ENCODE measurements at places on chromosomes 1 and 21.

- peak; percentile 53 for DNase-seq
Observed at GRCh38 chr1:172143384-172144055, 277.0 kb upstream of the C1orf105 start.

GRCh38 chr1:65980237-65980636 is 187.5 kb downstream of the PDE4B start:
- DNase-seq, result no peak

GRCh38 chr21:21210552-21210951 is 212.3 kb downstream of the NCAM2 start:
- DNase-seq, result no peak

- DNase-seq, result no peak
Observed at GRCh38 chr1:154348429-154349076, 23.2 kb downstream of the ATP8B2 start.

DNA sequence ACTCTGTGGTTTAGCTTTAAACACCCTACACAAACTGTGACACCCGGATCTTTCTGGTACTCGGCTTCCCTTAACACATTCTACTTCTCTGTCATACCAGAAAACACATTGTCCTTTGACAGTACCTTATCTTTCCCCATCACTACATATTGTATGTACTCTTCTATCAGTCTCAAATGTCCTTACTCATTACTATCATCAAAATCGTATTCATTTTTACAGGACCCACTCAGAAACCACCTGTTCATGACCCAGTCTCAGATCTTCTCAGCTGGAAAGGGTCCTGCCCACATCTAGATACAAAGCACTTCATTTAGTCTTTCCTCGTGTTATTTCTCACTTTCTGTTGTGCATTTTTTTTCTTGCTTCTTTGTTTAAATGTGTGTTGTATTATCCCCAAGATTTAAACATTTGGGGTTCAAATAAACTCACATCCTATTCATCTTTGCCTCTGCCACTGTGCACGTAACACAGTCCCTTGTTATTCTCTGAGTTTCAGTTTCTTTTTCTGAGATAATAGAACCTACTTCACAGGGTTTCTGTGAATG is 27.7 kb downstream of the CD34 start:
- DNase-seq, result no peak

DNA sequence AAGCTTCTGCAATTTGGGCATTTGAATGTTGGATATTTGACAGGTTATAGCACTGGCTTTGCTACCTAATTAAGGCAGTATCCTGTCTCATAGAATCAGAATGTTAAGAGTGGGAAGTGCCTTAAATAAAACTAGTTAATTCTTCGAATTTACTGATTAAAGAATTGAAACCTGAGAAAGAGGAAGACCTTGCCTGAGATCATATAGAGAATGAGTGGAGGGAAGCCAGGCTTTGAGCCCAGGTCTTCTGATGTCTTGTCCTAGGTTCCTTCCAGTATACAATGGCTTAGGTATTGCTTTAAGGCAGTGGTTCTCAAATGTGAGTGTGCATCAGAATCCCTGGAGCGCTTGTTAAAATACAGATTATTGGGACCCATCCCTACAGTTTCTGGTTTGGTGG is 20.9 kb upstream of the SH3BGRL3 start:
- DNase-seq, result no peak

DNA sequence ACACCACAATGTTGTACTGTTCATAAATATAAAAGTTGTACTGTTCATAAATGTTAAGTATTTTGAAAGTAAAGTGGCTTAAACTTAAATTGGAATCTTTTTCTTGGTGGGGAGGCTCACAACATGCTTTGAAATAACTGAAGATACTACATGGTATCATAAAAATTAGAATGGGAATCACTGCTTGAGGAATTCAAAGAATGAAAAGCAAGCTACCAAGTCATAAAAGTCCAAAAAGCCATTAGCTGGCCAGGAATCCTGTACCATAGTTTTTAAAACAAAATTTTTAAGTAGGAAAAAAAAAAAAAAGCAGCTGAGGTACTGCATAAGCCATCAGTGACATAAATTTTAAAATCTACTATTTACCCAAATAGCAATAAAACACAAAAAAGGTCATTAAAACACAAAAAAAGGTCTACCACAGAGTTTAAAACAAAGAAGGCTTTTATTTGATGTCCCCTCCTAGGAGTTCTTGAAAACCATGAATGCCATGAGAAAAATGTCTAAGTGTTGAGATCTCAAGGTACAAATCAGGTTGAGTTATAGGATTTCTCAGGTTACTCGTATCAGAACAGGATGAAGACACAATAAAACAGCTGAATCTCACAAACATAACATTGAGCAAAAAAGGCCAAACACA is 8.6 kb downstream of the ZZZ3 start:
- no peak for DNase-seq

GRCh38 chr1:94486990-94487389 is 54.6 kb downstream of the F3 start:
- DNase-seq, result no peak

GRCh38 chr1:15062479-15063099 is 91.0 kb upstream of the TMEM51 start:
- no peak for DNase-seq

GRCh38 chr1:63545780-63546179 is 22.5 kb downstream of the EFCAB7 start:
- no peak for DNase-seq

GRCh38 chr1:6807782-6808181 is 22.5 kb downstream of the CAMTA1 start:
- no peak for DNase-seq
